GM03348 (cell line): ENCODE measurements at places on chromosomes 3 and 15.

GRCh38 chr3:110494728-110495127 lies 576.9 kb upstream of the NECTIN3 start:
- no peak for DNase-seq

DNA sequence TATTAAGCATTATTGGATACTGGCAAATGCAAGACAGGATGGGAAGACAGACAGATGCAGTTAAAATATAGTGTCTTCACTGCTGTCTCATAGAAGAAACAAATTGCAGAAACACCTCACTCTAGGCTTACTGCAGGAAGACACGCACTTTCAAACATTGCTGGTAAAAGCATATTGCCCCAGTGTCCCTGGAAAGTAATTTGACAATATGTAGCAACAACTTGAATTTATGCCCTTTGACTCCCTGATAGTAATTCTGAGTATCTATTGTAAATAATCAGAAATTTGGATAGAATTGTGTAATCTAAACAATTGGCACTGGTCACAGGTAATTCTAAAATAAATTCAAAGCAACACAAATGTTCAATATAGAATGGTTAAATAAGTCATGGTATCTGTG lies 62.0 kb downstream of the MSL2 start:
- DNase-seq, result no peak

GRCh38 chr15:41337047-41337446 lies 4.4 kb downstream of the NUSAP1 start:
- no peak for DNase-seq

GRCh38 chr15:99238849-99239248 lies 10.5 kb downstream of the TTC23 start:
- DNase-seq, result no peak

GRCh38 chr3:14786369-14786768 lies 32.4 kb upstream of the FGD5 start:
- no peak for DNase-seq

- DNase-seq, result no peak
Observed at GRCh38 chr15:95987886-95988573, 342.5 kb upstream of the NR2F2 start.

- peak; percentile 21 for DNase-seq
Observed at GRCh38 chr15:91338766-91339165, 238.7 kb downstream of the SV2B start.

DNA sequence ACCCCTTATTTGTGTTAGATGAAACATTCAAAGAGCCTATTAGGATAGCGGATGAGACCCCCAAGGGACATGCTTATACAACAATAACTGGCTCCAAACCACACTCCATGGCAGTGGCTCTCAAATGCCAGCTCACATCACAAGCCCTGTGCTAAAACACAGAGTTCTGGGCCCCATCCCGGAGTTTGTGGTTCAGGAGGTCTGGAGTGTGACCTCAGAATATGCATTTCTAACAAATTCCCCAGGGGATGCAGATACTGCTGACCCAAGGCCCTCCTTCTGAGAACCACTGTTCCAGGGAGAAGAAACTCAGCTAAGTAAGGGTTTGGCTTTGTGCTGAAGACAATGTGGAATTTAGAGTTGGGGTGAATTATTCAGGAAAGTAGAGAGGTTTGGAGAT lies 3.6 kb downstream of the CCRL2 start:
- DNase-seq, result no peak

DNA sequence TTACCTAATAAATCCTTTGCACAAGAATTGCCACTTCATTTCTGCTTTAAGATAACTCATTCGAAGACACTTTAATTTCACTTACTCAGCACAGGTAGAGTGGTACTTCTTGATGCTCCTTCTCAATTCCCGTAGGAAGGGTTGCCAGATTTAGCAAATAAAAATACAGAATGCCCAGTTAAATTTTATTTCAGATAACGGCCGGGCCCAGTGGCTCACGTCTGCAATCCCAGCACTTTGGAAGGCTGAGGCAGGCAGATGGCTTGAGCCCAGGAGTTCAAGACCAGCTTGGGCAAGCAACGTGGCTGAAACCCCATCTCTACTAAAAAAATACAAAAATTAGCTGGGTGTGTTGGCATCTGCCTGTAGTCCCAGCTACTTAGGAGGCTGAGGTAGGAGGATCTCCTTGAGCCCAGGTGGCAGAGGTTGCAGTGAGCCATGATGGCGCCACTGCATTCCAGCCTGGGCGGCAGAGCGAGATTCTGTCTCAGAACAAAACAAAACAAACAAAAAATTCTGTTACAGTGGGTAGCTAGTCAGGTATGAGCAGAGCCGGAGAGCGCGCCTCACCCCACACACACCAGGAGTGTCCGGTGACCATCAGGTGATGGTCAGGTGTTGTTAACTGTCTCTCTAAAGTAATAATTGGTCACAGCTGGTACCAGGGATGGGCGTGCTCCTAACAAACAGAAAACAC lies 92.8 kb downstream of the DNAH12 start:
- no peak for DNase-seq

- DNase-seq, result peak; percentile 13
Observed at GRCh38 chr3:47342151-47342550, 38.7 kb upstream of the PTPN23 start.

- peak; percentile 33 for DNase-seq
Observed at GRCh38 chr15:95567686-95568085, 762.8 kb upstream of the NR2F2 start.

- no peak for DNase-seq
Observed at GRCh38 chr3:8298021-8298954, 203.3 kb upstream of the LMCD1 start.

DNA sequence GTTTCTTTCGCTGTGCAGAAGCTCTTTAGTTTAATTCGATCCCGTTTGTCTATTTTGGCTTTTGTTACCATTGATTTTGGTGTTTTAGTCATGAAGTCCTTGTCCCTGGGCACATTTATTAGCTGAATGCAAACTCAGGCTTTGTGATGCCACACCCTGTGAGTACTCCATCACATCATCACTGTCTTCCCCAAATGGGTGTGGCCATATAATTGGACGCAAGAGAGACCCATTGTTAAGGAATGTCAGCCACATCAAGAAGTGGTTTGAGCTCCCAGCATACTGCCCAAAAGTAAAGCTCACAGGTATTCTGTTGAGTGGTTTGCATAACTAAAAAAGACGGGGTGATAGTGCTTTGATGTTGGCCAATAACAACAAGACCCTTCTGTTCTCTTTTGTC lies 245.7 kb downstream of the SV2B start:
- DNase-seq, result no peak

GRCh38 chr15:54585063-54585462 lies 606.8 kb downstream of the UNC13C start:
- no peak for DNase-seq

GRCh38 chr15:77529394-77530159 lies 103.1 kb downstream of the LINGO1 start:
- DNase-seq, result no peak

GRCh38 chr3:108092501-108092900 lies 1.7 kb upstream of the CD47 start:
- DNase-seq, result no peak

DNA sequence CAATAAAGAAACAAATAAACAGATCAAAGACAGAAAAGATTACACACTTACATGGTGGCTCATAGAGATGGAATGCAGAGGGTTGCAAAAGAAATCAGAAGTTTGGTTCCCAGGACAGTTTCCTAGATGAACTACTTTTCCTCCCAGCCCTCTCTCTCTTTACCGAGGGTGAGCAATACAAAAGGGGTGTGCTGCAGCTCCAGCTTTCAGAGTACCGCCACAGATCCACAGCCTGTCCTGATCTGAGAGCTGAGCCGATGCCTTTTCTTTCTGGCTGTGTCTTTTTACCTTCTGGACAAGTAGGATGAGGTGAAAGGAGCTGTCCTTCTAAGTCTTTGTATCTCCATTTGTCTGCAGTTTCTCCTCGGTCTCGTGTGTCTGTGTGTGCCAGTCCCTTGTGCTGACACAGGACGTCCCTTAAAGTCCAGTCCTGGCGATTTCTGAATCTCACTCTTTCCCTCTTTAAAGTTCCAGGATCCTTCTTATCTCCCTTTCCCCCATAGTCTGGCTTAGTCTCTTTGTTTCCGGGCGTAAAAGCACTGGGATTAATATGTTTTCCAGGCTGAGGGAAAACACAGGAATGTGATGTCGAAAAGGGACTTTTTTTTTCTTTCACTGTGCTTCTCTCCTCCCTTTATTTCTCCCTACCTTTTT lies 540 bp downstream of the CCDC80 start:
- DNase-seq, result peak; percentile 59

DNA sequence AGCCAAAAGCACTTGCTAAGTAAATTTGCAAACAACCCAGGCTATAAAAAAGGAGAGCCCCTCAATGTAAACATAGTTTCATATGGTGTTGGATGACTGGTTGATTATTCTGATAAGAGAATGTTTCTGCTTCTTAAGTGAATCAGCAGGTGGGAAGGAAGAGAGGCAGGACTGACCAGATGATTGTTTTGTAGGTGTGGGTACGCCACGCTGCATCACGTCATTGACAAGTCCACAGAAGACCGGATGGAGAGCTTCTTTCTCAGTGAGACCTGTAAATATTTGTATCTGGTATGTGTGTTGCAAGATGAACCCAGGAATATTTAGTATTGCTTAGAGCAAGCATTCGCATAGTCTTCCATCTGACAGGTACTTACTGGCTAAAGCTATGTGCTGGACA lies 23.4 kb downstream of the EDEM1 start:
- no peak for DNase-seq

- no peak for DNase-seq
Observed at GRCh38 chr15:80659375-80659774, 35.7 kb upstream of the ABHD17C start.

DNA sequence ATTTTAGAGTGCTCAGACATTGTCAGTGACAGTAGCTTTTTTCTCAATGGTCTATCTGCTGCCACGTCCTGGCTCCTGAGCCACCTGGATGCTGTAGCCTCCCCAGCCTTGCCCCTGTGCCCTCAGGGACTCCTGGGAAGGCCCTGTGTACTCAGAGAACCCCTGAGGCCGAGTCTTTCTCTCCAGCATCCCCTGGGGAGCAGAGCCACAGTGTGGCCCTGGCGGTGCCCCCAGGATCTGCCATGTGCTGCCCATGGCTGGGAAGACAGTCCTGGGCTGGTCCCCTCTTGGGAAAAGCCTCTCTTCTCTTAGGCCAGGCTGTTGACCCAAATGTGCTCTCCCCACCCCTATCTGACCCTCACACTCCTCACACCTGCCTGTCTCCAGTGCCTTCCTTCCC lies 5.0 kb downstream of the MYD88 start:
- no peak for DNase-seq

DNA sequence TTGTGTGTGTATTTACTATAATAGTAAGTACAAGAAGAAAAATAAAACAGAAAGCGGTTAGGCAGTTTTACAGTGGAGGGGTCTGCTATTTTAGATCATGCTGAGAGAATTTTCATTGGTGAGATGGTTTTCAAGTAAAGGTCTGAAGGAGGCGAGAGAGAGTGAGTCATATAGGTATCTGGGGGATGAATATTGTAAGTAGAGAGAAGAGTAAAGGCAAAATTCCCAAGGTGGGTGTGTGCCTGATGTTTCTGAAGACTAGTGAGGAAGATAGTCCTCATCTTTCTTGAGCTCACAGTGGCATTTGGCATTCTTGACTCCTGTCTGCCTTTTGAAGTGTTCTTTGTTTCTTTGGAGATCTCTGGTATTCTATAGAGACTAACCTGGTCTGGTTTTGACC lies 38.6 kb downstream of the CRYBG3 start:
- no peak for DNase-seq

GRCh38 chr3:174268061-174268460 lies 591.1 kb upstream of the NAALADL2 start:
- no peak for DNase-seq

- no peak for DNase-seq
Observed at GRCh38 chr15:54681584-54681983, 515.2 kb downstream of the RSL24D1 start.

GRCh38 chr3:52194485-52195290 lies 3.3 kb upstream of the ALAS1 start:
- no peak for DNase-seq
